Dermis blood vessel endothelial cell (primary cell): ENCODE measurements at places on chromosomes 7 and 10. TPM values are rescaled to one million over a fixed set of nuclear protein-coding genes. Genes with fewer than 3 reads are reported as not detected.

Gene SEC31B
- total RNA-seq, result 1.2 and 5.3 TPM in 2 replicates

Gene SH3PXD2A
- total RNA-seq, result 2.4 and 3.9 TPM in 2 replicates

Gene KIF11
- 8.8 and 41.7 TPM in 2 replicates for total RNA-seq

Gene CUX1
- total RNA-seq, result 39.5 and 42.5 TPM in 2 replicates

Gene TRPV6
- total RNA-seq, result not detected in 2 replicates

Gene OPN4
- not detected in 2 replicates for total RNA-seq

Gene CYP3A7
- total RNA-seq, result not detected in 2 replicates

Gene WEE2
- not detected in 2 replicates for total RNA-seq

Gene MMD2
- total RNA-seq, result not detected in 2 replicates

Gene DRGX
- not detected in 2 replicates for total RNA-seq

Gene VAX1
- not detected in 2 replicates for total RNA-seq

Gene PKD2L1
- total RNA-seq, result not detected in 2 replicates

Gene NCF1
- not detected in 2 replicates for total RNA-seq

Gene FFAR4
- not detected in 2 replicates for total RNA-seq

Gene CARD11
- total RNA-seq, result 1.1 and 1.4 TPM in 2 replicates

Gene ESYT2
- 67.6 and 82.1 TPM in 2 replicates for total RNA-seq

Gene OR6B1
- not detected in 2 replicates for total RNA-seq

Gene PRKG1
- 1.3 and 4.1 TPM in 2 replicates for total RNA-seq

Gene OR2A42
- total RNA-seq, result not detected in 2 replicates

Gene CACNB2
- not detected in 2 replicates for total RNA-seq

Gene OR6V1
- not detected in 2 replicates for total RNA-seq

Gene TAS2R3
- 0.74 and 2.0 TPM in 2 replicates for total RNA-seq

Gene C10orf67
- total RNA-seq, result not detected in 2 replicates

Gene PANK1
- total RNA-seq, result 5.4 and 6.0 TPM in 2 replicates

Gene LRRD1
- total RNA-seq, result under 0.01 TPM in 1 of 2 replicates, not detected in the other

Gene C7orf33
- total RNA-seq, result not detected in 2 replicates

Gene AOAH
- 0.09 TPM in 1 of 2 replicates, not detected in the other for total RNA-seq
